Muscle of leg (tissue), 16 donors: ENCODE measurements at places on chromosomes 6 and 20. TPM values are rescaled to one million over a fixed set of nuclear protein-coding genes. Genes with fewer than 3 reads are reported as not detected.

DNA sequence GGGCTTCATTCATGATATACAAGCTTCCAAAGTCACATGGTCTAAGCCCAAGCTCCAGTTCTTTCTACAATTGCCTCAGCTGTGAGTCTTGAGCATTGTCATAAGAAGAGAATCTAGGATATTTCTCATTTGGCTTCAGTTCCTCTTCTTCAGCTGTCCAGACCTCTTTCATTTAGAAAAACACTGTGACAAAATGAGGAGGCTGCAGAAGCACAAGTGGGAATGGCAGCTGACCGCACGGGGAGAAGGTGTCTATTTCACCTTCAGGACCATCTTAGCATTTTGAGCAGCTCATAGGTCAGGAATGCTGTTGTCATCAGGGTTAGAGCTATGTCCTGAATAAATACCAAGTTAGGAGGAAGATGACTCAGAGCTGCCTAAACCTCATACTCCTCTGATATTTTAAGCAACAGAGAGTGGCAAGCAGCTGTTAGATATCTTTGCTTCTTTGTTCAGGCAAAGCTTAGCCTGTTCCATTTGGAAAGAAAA is 390.1 kb upstream of the CITED2 start:
- peak; percentile 94 for DNase-seq

DNA sequence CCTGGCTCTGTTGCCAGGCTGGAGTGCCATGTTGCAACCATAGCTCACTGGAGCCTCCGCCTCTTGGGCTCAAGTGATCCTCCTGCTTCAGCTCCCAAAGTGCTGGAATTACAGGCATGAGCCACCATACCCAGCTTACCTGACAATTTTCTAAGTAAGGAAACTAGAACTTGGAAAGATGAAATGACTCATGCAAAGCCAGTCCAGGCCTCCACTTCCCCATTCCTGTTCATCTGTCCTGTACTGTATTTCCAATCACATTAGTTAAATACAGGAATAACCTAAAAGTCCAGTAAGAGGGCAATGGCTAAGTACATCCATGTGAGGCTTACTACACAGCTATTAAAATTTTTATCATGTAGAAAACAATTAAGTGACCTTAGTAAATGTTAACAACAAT is 8.3 kb upstream of the ADGB start:
- DNase-seq: no peak

DNA sequence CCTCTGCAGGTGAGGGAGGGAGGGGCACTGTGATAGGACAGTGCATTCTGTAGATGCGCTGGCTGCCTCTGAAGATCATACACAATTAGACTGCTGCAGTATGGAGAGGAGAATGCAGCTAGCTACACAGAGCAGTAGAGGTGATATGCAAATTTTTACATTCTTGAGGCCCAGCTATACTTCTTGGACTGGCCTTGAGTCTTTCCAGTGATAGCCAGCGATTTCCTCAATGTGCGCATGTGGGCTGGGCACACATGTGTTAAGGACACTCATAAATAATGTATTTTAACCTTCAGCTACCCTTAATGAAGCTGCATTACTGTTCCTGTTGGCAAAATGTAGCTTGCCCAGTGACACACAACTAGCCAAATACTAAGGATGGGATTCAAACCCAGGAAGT is 19.0 kb downstream of the TTPAL start:
- DNase-seq: no peak

Gene TFAP2B
- polyA plus RNA-seq: not detected

Gene SNAP91
- polyA plus RNA-seq: 1.5 TPM

Gene ULBP1
- polyA plus RNA-seq: 0.45 TPM

GRCh38 chr6:138115877-138116660 is 8.8 kb upstream of the PERP start:
- DNase-seq: peak; percentile 80

DNA sequence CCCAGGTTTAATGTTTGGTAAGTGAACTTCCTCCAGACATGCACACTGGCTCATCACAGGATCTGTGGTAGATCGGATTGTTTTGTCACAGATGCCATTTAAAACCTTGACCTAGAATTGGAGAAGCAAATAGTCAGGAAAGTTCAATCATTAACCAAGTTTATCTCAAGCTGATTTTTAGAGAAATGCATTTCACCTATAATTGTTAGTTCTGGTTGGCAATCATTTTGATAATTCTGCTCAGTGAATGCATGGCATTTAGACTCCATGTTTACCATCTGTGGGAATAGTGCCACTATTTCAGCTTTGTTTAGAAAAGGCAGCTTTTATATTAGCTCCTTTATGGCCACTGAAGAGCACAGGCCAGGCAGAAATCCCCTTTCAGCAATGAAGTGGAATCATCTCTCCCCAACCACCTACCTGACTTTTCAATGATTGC is 73.9 kb upstream of the IPCEF1 start:
- DNase-seq: no peak

Gene PPP1R14C
- 36.4 TPM for polyA plus RNA-seq

Gene C6orf15
- polyA plus RNA-seq: not detected

Gene ARMH2
- polyA plus RNA-seq: not detected

- DNase-seq: no peak
These were observed 47.3 kb downstream of the RNF217 start for GRCh38 chr6:125009578-125009977.

DNA sequence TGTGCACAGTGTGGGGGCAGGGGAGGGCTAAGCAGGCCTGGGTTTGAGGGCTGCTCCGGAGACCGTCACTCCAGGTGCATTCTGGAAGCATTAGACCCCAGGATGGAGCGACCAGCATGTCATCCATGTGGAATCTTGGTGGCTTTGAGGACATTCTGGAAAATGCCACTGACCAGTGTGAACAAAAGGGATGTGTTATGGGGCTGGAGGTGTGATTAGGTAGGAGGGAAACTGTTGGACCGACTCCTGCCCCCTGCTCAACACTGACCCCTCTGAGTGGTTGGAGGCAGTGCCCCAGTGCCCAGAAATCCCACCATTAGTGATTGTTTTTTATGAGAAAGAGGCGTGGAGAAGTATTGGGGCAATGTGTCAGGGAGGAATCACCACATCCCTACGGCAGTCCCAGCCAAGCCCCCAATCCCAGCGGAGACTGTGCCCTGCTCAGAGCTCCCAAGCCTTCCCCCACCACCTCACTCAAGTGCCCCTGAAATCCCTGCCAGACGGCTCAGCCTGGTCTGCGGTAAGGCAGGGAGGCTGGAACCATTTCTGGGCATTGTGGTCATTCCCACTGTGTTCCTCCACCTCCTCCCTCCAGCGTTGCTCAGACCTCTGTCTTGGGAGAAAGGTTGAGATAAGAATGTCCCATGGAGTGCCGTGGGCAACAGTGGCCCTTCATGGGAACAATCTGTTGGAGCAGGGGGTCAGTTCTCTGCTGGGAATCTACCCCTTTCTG is 44.0 kb upstream of the TTPAL start:
- DNase-seq: no peak

DNA sequence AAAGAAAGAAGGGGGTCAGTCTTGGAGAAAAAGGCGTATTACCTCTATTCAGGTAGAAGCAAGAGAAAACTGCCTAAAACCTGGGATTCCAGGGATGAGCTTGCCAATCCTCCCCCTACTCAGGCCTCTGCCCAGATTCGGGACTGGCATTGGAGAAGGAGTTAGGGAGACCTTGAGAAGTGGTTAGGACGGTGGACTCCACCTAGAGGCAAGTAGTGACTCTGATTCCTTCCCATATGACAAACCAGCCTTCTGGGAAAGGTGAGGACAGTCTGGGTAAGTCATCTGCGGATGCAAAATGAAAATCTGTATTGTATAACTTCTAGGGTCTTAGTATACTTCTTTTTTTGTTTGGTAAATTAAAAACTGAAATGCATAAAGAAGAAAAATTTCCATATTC is 43.8 kb downstream of the SLX4IP start:
- DNase-seq: no peak

Gene SLC22A3
- 8.6 TPM for polyA plus RNA-seq

Gene PKIB
- polyA plus RNA-seq: 4.8 TPM
